ENCODE measurements at places on chromosomes 5 and 9.
A peak's percentile ranks its signal among the peaks of the same experiment; 100 is the strongest.

GRCh38 chr5:79562351-79563246 is 48.7 kb upstream of the HOMER1 start:
- no peak for DNase-seq

- DNase-seq = peak; percentile 43
These were observed 2.1 kb downstream of the NR3C1 start for GRCh38 chr5:143401227-143402016.

GRCh38 chr9:97933297-97933998 is 4.5 kb downstream of the HEMGN start:
- DNase-seq = no peak

DNA sequence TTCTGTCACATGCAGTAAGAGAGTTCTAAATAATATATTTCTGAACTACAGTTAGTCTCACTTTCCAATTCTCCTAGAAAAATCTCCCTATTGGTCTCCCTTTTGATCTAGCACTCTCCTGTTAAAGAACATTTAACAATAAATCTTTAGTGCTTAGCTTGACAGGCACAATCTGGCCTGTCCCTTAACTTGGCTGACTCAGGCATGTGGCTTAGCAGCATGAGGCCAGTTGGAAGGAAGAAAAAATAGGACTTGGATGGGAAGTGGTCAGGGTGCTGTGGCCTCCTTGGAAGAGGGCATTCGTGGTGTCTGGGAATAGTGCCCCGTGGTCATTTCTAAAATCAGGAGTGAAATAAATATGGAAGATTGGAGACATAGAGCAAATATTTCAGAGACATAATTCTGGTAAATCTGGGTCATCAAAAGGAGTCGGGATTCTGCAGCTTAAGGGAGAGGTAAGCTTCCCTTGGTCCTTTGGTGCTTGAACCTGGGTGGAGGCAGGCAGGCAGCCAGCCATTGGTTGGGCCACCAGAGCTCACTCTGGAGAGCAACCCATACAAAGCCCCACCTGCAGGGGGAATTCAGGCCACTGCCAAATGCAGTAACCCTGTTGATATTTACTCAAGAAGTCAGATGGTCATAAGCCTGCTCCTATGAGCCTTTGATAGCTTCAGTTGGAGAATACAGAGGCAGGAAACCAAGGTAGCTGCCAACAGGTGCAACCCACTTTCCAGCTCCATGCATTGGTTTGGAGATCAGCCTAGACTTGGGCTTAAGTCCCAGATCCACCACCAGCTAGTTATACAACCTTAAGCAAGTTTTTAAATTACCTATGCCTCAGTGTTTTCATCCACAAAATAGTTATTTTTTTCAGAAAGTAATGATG is 28.8 kb upstream of the TLE4 start:
- peak; percentile 56 for DNase-seq

DNA sequence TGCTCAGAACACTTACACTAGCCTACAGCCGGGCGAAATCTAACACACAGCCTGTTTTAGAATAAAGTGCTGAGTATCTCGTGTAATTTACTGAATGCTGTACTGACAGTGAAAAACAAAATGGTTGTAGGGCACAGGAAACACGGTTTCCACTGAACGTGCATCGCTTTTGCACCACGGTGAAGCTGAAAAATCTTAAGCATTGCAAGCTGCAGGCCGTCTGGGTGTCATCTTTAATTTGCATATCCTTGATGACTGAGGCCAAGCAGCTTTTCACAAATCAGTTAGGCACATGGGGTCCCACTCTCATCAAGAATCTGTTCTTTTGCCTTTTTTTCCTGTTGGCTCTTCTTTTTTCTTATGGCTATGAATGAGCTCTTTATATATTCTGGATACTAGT is 58.2 kb downstream of the CAMSAP1 start:
- no peak for DNase-seq

DNA sequence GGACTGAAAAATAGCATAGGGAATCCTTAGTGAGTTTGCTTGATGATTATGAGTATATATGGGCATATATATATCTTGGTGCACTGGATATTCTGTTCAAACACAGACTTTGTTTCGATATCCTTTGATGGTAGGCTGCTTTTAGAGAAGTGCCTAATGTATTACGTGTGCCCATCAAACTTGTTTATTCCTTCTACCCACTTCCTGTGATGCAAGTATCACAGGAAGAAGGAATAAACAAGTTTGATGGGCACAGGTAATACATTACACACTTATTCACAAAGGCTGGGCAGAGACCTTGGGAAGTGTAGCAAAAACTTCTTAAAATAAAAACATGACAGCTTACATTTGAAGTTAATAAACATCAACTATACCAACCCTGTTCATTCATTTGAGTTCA is 364.2 kb downstream of the CHSY3 start:
- no peak for DNase-seq

DNA sequence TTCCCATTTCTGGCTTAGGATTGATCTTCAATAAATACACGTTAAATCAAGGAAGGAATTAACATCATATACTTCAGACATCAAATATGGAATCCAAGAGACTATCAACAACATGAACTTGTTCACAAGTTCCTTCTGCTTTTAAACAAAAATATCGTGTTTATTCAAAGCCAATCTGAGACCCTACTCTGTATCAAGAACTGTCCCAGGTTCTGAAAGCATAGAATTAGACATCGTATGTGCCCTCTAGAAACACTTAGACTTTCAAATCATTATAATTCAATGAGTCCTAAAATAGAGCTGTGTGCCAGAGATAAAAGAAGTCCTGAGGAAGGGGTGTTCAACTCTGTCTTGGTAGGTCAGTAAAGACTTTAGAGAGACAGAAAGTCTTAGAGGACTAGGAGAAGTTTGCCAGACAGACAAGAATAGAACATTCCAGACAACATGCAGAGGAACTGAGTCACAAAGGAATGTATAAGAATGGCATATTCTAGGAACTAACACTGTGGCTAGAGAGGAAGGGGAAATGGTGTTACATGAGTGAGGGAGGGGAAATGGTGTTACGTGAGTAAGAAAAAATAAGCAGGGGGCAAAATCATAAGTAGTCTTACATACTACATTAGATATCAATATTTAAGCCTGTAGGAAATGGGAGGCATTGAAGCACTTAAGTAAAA is 2.9 kb downstream of the TPD52L3 start:
- no peak for DNase-seq

- DNase-seq = no peak
These were observed 6.6 kb downstream of the FBP1 start for GRCh38 chr9:94632737-94633136.

DNA sequence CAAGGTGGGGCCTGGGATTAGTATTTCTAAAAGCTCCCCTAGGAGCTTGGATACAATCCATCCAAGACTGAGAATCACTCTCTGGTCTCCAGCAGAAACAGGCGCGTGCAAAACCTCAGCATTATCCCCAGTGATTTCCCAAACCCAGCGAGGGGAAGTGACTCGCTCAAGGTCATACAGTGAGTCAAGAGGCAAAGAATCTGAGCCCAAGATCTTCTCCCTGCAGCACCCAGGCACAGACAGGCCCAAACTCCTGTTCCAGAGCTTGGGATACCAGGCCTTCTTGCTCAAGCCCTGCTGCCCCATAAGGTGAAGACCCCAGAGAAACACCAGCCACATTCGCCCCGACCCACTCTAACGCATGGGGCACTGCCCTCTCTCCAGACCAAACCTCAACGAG is 33.2 kb downstream of the SHB start:
- DNase-seq = no peak

- no peak for DNase-seq
These were observed 122.1 kb downstream of the SIL1 start for GRCh38 chr5:139076111-139076510.

DNA sequence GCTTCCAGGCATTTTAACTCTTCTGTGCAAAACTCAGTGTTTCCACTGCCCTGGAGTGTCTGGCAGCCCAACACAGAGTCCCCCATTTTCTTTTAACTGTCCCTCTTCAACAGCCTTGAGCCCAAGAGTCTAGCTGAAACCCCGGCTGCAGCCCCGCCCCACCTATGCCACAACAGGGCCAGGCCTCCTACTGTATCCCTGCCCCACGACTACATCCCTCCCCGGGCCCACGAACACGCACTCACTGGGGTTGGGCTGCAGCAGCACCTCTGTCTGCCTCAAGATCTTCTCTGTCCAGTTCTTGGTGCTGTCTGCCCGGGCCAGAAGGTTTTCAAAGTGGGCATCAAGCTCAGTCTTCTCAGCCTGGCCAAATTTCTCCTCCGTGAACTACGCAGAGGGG is 6.1 kb downstream of the SH3GLB2 start:
- no peak for DNase-seq

DNA sequence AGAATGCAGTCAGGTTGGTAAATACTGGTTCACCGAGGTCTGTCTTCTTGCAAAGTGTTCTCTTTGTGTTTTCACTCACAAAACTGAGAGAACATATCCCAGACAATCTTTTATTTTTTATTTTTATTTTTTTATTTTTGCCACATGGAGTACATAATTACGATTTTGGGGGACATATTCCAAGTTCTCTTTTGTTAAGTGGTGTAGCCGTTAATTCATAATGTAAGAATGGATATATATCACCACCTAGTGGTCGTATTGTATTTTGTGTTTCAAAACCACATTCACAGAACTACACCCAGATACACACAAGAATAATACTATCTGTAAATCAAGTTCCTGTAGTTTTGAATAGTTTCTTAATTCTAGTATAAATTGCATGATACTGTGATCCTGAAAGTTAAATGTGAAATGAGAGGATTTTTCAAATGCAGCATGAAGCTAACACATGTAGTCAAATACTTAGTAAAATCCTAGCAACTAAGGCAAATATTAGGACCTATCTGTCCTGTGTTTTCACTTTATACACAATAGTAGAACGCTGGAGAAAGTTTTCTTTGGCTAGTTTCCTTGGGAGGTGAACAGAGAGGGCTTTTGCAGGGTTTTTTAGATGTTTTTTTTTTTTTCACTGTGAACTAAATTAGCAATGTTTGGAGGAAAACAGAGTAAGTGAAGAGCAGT is 92.7 kb downstream of the VCAN start:
- peak; percentile 7 for DNase-seq

GRCh38 chr5:85533341-85534047 is 1084.2 kb upstream of the COX7C start:
- no peak for DNase-seq

DNA sequence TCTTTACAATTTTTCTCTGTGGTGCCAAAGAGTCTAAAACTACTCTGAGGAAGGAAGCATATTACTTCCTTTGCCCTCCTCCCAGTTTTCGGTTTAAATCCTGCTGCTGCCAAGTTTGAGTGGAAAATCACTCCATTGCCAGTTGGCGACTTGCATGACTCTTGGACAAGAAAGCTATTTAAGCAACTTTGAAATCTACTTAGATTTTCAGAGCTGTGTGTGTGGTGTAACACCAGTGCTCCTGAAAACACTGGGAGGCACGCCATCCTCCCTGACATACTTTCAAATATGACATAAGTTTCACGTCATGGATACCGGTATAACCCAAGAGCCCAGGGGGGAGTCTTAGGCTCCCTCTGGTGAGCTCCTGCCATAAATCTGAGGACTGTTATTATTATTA is 83.5 kb upstream of the RIOK2 start:
- DNase-seq = no peak

GRCh38 chr9:12849486-12850003 is 74.7 kb downstream of the LURAP1L start:
- DNase-seq = no peak

GRCh38 chr5:112626715-112627114 is 111.0 kb upstream of the APC start:
- no peak for DNase-seq

- no peak for DNase-seq
These were observed 4.7 kb downstream of the KLHL3 start for GRCh38 chr5:137731176-137731575.

DNA sequence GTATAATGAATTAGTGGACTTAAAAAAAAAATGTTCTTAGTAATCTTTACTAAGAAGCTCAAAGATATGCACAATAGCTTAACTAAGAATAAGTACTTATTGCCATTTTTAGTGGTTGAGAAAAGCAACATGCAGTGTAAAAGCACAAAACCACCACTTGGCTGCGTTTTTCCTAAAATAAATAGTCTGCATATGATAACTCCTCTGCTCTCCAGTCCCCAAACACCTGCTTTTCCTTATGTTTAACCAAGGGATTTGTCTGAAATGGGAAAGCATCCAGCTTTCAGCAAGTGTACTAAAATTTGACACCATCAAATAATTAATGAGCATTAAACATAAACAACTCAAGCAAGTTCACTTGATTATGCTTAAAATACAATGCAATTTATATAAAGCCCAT is 41.4 kb downstream of the PSIP1 start:
- DNase-seq = peak; percentile 87

GRCh38 chr9:109759589-109759988 is 20.4 kb upstream of the PALM2AKAP2 start:
- DNase-seq = no peak
